ENCODE measurements at places on chromosomes 3 and 15.

GRCh38 chr3:56816061-56816460 lies 14.3 kb upstream of the ARHGEF3 start:
- DNase-seq: no peak

DNA sequence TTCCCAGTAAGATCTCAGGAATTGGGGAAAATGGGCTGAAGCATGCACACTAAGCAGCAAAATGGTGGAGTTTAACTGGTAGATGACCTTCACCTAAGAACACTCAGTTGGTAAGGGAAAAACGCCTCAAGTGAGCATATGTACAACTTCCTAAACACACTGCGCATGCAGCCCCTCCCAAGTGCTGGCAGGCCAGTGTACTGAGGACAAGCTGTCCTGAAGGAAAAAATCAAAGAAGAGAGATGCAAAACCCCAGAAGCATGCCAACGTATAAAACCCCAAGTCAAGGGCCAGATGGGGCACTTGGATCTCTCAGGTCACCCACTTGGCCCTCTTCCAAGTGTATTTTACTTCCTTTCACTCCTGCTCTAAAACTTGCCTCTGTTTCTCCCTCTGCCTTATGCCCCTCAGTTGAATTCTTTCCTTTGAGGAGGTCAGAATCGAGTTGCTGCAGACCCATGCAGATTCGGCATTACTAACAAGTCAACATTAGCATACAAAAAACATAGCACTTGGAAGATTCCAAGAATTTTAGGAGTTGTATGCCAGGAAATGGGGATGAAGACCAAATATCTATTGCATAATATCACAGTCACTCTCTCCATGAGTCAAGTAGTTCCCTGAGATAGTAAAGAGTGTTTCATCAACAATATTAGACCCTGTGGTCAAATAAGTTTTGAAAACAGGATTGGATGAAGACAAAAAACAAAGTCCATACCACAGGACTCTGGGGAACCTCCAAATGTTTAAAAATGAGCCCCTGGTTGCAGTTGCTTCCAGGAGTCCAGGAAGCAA lies 10.8 kb upstream of the FYCO1 start:
- no peak for DNase-seq

DNA sequence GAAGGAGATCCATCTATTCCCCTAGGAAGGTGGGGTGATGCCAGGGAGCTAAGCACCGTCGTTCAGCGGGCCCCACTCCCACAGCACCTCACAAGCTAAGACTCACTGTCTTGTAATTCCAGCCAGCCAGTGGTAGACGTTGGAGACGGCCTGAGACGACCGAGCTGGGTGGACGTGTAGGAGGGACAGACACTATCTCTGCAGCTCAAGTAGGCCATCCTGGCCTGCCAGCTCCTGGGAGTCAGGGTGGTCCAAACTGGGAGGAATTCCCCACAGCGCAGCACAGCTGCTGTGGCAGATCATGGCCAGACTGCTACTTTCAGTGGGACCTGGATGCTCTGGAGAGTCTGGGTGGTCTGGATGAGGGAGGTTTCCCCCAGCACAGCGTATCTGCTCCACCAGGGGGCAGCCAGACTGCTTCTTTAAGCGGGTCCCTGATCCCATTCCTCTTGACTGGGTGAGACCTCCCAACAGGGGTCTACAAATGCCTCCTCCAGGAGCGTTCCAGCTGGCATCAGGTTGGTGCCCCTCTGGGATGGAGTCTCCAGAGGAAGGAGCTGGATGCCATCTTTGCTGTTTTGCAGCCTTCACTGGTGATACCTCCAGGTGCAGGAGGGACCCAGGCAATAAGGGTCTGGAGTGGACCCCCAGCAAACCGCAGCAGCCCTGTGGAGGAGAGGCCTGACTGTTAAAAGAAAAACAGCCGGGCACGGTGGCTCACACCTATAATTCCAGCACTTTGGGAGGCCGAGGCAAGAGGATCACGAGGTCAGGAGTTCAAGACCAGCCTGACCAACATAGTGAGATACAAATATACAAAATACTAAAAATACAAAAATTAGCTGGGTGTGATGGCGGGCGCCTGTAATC lies 27.6 kb downstream of the GNB5 start:
- no peak for DNase-seq

DNA sequence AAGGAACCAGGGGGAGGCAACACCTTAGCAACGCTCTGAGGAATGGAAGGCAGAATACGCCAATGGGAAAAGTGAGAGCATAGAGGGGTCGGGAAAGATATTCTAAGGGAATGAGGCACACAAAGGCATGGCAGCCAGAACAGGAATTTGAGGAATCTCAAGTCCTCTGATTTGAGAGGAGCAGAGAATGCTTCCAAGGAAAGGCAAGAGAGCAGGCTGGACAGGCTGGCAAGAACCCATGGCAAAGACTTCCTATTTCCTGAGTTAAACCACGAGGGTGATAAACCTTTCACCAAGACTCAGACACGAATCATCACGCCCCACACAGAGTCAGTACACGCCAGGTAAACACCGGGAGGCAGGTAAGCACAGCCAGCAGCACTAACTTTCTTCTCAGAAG lies 109.8 kb downstream of the IGF2BP2 start:
- DNase-seq: no peak

- DNase-seq: no peak
Observed at GRCh38 chr3:49351521-49352011, 6.6 kb downstream of the GPX1 start.

GRCh38 chr3:71753701-71754609 lies at the start of gene GPR27:
TSS of gene GPR27 (plus strand) at chr3:71753855. CDS start at chr3:71754050, 195 bp downstream.
- peak; percentile 46 for DNase-seq

DNA sequence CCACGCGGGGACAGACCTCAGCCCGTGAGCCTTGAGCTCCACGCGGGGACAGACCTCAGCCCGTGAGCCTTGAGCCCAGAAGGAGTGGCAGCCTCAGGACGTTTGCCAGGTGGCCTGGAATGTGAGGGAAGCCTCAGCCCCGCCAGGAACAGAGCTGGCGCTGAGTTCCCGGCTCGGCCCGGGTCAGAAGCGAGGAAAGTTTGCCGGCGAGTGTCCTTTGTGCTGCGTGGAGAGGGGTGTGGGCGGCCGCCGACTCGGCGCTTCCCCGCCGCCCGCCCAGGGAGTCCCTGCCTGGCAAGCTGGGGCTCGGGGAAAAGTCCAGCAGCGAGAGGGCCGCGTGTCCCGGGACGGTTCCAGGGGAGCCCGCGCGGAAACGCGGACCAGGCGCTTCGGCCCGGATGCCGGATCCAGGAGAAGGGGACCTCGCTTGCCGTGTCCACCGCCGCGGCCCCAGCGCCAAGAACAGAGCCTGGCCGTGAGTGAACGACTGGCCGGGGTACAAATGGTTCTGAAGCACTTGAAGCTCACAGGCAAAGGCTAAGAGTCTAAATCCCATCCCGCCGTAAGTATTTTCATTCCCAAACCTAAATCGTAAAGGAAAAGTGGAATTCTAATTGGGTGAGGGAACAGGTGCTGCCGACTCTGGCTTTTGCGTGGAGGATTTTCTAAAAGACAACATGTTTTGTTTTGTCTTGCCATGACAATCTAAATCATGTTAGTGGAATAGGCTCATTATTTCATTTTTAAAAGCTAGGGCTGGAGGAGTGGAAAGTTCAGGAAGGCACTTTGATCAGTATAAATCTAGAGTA lies 1.7 kb downstream of the LRRN1 start:
- DNase-seq: peak; percentile 44

GRCh38 chr3:156240642-156241041 lies 120.3 kb downstream of the KCNAB1 start:
- DNase-seq: no peak

DNA sequence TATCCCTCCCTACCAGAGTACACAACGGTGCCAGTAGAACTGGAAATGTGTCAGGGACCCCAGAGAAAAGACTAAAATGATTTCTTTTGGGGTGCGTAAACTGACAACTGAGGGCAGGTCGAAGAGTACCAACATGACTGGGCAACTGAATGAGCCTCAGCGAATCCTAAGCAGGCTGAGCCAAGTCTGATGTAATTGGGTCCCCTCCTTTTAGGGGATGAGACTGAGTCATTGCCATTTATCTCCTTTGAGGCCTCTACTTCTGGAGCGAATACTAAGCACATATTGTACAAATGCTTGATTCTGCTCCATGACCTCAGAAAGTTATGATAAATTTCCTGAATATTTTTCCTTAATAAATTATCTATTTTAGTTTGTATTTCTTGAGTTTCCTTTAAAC lies 17.3 kb upstream of the GPR156 start:
- no peak for DNase-seq

- no peak for DNase-seq
Observed at GRCh38 chr3:30358871-30359270, 247.5 kb upstream of the TGFBR2 start.

DNA sequence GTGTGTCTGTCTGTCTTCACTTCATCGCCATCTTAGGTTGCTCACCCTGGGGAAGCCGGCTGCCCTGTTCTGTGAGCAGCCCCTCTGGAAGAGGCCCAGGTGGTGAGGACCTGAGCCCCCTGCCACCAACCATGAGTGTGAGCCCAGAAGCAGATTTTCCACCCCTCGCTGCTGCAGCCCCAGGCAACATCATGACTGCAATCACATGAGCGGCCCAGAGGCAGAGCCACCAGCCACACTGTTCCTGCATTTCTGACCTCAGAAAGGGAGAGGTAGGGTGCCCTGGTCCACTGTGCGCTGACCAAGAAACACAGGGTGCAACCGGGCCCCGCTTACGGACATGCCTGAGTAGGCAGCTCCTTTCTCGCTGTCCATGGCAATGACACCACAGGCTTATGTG lies 92.3 kb upstream of the IQSEC1 start:
- no peak for DNase-seq

DNA sequence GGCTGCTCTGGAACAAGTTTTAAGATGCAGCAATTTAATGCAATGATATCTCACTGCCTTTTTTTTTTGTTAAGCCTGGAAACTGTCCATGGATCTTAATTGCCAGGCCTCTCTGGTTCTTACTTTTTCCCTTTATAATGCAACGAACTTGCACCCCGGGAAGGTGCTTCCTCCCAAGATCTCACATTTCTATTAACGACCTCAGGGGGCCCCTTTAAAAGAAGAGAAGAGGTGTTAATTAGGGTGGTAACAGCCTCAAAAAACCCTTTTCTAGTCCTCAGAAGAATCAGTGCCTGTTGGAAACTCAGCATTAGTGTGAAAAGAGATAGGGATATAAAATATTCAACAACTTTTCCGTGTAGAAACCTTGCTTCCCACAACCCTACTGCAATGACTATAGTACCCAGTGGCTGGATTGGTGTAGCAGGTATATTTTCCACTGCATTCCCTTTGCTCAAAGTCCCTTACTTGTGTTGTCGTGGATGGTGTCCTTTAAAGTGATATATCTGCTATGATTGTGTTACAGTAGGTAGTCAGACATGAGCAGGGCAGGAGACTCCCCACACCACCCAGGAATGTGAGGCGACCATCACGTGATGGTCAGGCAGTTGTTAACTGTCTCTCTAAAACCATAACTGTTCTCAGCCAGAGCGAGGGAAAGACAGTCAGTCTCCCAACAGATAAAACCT lies 121.8 kb downstream of the CTNNB1 start:
- no peak for DNase-seq

DNA sequence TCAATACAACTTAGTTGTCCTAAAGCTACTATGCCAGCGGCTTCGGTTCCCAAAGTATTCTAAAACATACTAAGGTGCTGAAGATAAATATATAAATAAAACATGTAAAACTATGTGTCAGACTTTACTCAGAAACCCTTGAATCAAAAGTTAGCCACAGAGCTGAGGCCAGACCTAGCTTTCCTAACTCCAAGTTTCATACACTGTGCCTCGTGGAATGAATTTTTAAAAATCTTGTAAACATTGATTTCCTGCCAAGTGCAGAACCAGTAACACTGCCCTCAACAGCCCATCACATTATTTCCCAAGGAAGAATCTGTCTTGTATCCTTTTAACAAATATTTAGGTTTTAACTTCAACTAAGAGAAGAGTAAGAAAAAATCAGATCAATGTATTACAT lies 36.4 kb downstream of the TAMM41 start:
- no peak for DNase-seq

DNA sequence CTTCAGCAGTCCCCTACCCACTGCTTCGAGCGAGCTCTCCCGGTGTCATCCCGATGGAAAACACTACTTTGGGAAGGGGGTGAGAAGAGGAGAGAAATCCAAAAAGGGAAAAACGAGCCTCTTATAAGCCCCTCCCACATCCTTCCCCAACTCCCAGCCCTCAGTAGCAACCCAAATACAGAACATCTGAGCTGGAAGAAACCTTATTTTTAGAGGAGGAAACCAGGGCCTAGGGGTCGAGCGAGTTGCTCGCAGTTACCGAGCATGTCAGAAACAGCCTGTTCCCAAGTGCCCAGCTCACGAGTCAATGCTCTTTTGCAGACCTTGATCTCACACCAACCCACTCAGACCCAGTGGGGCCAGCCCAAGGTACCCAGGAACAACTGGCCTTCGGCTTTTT lies 14.2 kb downstream of the RBPMS2 start:
- DNase-seq: no peak

DNA sequence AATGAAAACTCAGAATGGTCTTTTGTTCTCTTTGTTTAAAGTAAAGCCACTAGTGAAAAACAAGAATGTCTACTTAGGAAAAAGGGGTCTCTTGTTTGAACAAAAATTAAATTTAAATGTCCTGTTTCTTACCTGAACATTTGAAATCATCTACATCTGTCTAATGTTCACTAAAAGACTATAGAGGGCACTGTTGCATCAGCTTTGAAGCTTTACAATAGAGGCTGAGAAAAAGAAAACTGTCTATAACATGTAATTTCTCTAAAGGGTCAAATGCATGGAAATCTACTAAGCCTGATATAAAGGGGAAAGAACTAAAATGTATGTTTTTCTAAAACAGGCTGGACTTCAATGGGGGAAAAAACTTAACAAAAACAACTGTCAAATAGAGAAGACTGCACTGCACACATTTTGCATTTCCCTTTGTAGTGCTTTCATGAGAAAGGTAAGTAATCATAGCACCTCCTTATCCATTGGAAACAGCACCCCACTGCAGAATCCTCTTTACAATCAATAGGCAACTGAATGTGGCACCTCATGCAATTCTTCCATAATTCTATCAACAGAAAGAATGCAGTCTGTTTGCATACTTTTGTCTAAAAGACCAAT lies 26.3 kb downstream of the DPH6 start:
- no peak for DNase-seq

- DNase-seq: peak; percentile 12
Observed at GRCh38 chr3:62211675-62212429, 161.5 kb downstream of the FEZF2 start.
